ACHN (cell line): ENCODE measurements at places on chromosomes 7 and 10.

DNA sequence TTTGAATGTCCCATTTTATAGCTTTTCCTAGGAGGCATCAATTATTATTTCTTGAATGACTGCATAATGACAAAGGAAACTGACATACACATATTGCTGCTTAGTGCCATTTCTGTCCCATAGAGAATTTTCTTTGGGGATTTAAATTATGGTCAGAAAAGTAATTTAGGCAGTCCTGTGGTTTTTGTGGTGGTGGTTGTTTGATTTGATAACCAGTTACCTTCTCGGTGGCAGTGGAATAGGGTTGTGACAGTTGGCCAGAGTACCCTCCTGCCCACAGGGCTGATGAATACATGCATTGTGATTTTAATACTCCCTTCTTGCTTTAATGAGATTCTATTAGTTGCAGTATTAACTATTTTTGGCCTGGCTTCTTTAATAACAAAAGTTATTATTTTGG is 6.6 kb upstream of the SGCE start:
- no peak for DNase-seq

- DNase-seq = no peak
Measured at GRCh38 chr7:132548489-132549078, 27.7 kb downstream of the PLXNA4 start.

DNA sequence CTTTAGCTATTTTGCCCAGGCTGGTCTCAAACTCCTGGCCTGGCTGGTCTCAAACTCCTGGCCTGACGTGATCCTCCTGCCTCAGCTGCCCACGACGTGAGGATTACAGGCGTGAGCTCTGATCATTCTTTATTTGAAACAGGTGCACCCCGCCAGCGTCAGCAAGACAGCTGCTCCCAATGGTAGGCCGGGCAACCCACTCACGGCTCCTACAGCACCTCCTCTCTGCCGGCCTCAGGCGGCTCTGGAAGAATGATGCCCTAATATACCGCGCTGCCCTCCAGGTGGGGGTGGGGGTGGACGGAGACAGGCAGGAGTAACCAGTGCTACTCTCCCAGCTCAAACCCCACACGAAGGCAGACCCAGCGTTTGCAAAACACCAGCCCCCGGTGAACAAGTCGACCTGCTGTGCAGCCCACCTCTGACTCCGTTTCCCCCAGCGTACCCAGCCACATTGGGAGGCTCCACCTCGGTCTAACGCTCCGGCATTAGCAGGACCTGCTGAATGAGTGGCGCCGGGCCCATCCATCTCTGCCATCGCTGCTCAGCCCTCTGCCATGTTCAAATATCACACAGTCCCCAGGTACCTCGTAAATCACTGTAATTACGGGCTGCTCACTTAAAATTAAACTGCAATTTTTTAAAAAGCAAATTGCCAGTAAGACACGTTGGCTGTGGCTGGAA is 148.6 kb downstream of the ELFN1 start:
- no peak for DNase-seq

GRCh38 chr7:117163101-117163500 is 159.8 kb downstream of the WNT2 start:
- no peak for DNase-seq

- DNase-seq = no peak
Measured at GRCh38 chr10:129744134-129745111, 219.7 kb downstream of the EBF3 start.

GRCh38 chr7:132942701-132943100 is 139.2 kb downstream of the CHCHD3 start:
- no peak for DNase-seq

GRCh38 chr7:6500691-6501090 is 50.6 kb downstream of the GRID2IP start:
- no peak for DNase-seq

- no peak for DNase-seq
Measured at GRCh38 chr7:74236284-74236683, 17.9 kb downstream of the RFC2 start.

- peak; percentile 55 for DNase-seq
Measured at GRCh38 chr10:132904181-132904813, 38.1 kb downstream of the CFAP46 start.

GRCh38 chr7:2030475-2031450 is 202.0 kb downstream of the MAD1L1 start:
- no peak for DNase-seq

DNA sequence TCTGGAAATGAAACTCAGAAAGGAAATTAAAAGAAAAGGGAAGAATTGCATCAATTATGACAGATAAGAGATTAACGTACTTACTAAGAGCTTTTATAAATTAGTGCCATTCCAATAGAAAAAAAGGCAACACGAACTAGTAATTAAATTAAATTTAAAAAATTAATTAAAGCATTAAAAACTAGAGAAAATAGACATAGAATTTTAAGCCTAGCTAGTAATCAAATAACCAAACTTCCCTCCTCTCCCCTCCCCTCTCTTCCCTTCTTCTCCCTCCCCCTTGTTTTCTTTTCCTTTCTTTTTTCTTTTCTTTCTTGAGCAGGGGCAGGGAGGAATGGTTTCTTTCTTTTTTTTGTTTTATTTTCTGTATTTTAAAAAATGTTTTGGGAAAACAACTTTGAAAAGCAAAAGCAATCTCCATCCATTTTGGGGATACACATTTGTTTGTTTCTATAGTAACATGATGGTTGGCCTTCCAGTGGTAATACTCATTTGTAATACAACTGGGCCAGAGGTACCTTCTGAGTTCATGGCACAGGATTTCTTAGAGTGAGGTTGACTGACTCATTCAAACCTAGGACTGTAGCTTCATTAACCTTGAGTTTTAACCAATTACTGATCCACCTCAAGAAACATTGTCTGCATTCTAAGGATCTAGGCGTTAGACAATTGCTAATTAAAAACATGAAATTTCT is 132.6 kb downstream of the ST7 start:
- peak; percentile 13 for DNase-seq
